ENCODE measurements at places on chromosomes 5 and 9.
A peak's percentile ranks its signal among the peaks of the same experiment; 100 is the strongest.

- no peak for DNase-seq
These were observed 5.2 kb downstream of the ANKDD1B start for GRCh38 chr5:75616371-75616881.

GRCh38 chr9:4743131-4743875, 2.3 kb upstream of the AK3 start:
- DNase-seq, result no peak

- DNase-seq, result no peak
These were observed 1.3 kb downstream of the HMGXB3 start for GRCh38 chr5:150001660-150002486.

DNA sequence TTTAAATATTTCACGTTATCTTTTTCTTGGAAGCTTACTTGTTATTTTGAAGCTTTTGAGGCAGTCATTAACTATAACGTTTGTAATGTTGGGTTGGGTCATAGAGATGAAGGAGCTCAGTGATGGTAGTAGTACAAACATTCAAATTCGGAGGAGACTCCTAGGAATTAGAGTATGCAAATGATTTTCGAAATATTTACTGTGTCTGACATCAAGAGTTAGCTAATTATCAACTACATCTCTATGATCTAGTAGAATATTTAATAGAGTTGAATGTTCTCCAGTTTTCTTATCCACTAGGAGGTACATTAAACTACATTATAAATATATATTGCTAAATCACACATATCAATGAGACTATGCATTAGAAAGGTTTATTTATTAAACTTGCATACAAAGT, 28.8 kb upstream of the C5orf24 start:
- DNase-seq, result no peak

DNA sequence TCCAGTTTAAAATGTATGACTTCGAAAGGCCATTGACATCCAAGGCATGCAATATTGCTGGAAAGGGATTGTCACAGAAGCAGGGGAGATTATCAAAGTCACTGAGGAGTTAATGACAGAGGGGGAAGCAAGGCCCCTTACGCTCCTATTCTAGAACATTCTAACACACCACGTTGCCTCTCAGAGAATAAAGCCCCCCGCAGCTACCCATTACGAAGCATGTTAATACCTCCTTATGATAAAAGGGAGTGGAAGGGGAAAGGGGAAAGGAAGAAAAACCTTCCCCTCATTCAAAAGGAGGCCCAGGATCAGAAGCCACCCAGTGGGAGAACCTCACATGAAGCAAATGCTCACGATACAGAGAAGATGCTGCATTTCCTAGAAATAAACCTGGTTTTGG, 213.6 kb downstream of the DAB2IP start:
- no peak for DNase-seq

DNA sequence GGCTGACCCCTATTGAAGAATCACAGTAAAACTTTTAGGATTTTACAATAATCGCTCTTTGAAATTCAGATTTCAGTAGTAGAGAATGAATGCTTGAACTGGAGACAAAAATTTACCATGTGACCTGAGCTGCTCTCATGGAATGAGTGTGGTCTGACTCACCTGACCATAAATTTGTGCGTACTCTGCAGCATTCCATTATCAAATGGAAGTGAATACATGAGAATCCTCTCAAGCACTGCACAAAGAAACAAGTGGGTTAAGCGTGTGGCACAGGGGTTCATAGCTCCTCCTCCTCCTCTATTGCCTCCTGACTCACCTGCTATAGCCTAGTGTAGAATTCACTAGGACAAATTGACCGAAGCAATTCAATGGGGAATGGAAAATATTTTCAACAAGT, 269.8 kb upstream of the CDH9 start:
- no peak for DNase-seq

- peak; percentile 45 for DNase-seq
These were observed 32.0 kb downstream of the MAN2A1 start for GRCh38 chr5:109721741-109722140.

- DNase-seq, result no peak
These were observed 8.0 kb downstream of the BRD3 start for GRCh38 chr9:134059661-134060395.

- DNase-seq, result no peak
These were observed 101.3 kb upstream of the LARP1 start for GRCh38 chr5:154653764-154654485.

DNA sequence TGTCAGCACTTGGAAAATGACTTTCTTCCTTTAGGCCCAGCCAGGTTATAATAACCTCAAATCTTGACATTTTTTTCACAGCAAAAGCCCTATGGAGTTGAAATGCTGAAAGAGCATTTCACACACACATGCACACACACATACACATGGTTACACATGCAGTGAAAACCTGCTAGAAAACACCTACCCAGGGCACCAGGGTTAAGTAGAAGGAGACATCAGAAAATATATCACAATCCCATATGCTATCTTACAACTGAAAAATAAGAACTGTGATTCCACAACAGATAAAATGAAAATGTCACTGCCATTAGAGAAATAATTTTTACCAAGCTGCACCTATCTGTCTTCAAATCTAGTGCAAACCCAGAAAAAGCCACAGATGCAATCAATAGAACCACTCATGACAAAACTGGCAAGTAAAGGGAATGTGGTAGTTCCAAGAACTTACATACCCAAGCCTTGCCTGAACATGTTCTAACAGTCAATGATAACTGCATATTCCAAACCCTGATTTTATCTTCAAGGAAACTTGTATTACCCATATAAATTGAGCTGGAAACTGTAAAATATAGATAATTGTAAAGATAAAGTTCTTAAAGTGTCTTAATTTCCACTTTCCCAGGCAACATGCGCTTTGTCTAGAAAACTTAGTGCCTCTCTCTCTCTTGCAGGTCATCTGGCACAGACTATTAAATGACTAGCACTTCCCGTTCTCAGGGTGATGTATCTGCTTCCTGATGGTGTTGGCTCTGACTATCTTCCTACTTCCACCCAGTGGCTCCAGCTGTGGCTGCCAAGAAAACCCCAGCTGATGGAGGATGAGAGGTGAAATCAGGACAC, 250.2 kb upstream of the PTGER4 start:
- no peak for DNase-seq

GRCh38 chr5:149999359-149999758, 1.1 kb downstream of the TIGD6 start:
- DNase-seq, result no peak

GRCh38 chr5:67383451-67383850, 186.9 kb upstream of the CD180 start:
- no peak for DNase-seq

- no peak for DNase-seq
These were observed 76.0 kb upstream of the IFNE start for GRCh38 chr9:21558079-21558478.

DNA sequence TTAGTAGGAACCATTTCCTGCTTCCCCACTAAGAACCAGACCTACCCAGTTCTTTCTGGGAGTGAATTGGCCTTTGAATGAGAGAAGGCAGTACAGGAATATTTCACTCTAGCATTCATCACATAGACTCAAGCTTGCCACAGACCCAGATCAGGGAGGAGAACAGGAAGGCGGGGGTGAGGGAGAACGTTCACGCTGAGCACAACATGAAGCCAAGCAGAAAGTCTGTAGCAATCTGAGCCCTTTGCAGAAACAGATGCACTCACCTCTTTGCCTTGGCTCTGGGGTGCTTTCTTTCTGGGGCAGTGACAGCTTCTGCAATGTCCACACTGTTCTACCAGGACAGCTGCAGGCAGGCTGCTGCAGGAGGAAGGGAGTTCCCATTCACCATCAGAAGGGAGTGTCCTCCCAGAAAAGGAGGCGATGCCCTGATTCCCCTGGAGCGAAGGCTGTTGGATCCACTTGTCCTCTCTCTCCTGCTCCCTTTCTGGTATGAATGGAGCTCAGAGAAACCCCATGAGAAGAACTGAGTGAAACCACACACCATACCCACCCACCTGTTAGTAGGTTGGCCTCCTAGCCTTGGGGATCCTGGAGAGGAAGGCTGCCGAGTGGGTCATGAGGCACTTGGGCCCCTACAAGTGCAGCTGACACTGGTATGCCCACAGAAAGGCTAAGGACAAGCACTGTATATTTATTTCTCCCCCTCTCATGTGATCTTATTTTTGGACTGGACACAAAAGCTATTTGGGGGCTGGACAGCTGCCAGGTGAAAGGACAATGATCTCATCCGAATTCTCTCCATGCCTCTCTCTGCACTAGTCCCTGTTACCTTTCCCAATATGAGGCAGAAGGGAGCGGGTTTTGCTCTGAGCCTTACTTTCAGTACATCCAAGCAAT, 11.7 kb upstream of the FGF1 start:
- DNase-seq, result peak; percentile 8

DNA sequence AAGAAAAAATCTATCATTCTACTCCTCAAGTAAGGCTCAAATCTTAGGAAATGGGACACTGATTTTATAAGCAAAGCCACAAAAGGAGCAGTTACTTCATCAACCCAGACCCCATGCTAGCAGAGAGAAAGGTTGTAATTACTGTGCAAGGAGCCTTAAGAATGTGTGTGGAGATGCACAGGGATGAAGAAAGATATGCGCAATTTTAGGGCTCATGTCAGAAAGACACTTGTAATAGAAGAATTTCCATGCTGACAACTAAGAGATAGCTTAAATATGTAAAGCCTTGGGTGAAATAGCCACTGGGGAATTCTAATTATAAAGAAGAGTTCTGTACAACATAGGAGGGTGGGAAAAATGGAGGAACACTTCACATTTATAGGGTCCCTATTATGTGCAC, 141.8 kb downstream of the CRB2 start:
- DNase-seq, result no peak

GRCh38 chr9:76725011-76725546, 39.2 kb upstream of the PCA3 start:
- no peak for DNase-seq

- no peak for DNase-seq
These were observed 26.9 kb downstream of the SMC2 start for GRCh38 chr9:104121022-104121421.

All from NCI-H1105 (cell line).